ENCODE measurements at places on chromosomes 6 and 20. TPM values are rescaled to one million over a fixed set of nuclear protein-coding genes. Genes with fewer than 3 reads are reported as not detected.

The ARHGAP18 gene
- 5.5 TPM for total RNA-seq

The TRAPPC3L gene
- total RNA-seq = not detected

The PLN gene
- total RNA-seq = not detected

The PHACTR1 gene
- total RNA-seq = 0.06 TPM

The GJA10 gene
- not detected for total RNA-seq

The HSPA1L gene
- 1.4 TPM for total RNA-seq

The CRISP3 gene
- not detected for total RNA-seq

The FOXP4 gene
- 28.7 TPM for total RNA-seq
